Panc1 (cell line): ENCODE measurements at places on chromosomes 2 and 18. TPM values are rescaled to one million over a fixed set of nuclear protein-coding genes. Genes with fewer than 3 reads are reported as not detected.
A peak's percentile ranks its signal among the peaks of the same experiment; 100 is the strongest.

The CGREF1 gene
- total RNA-seq: 10.1 TPM

The SERPINB11 gene
- total RNA-seq: not detected

The ADD2 gene
- total RNA-seq: 0.26 TPM

The GCG gene
- 0.31 TPM for total RNA-seq

The GALNT5 gene
- total RNA-seq: 0.08 TPM

The EVA1A gene
- total RNA-seq: 0.21 TPM

The NYAP2 gene
- total RNA-seq: not detected

The PAIP2B gene
- 1.4 TPM for total RNA-seq

The MYOM1 gene
- 0.92 TPM for total RNA-seq

The B3GNT7 gene
- total RNA-seq: 83.3 TPM

DNA sequence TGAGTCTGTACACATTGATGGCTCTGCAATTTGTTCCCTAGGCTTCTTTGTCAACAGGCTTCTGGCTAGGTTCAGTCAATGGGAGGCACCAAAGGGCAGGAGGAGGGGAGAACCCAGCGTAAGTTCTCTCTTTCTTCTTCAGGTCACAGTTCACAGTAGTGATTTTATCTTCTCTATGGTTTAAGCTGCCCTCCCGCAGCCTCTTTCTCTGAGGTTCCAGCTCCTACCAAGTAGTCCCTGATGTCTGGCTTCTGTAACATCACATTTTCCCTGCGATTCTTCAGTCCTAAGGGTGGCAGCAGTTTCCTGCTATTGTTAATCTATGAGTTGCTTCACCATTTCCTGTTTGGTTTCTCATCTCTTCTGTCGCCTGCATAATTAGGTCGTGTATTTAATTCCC, 107.4 kb downstream of the CPO start:
- H3K4me3 ChIP-seq: no peak overlapping the region
- no peaks in the 10 kb centered on the region for H3K4me1 ChIP-seq
- no peaks in the 10 kb centered on the region for H3K27me3 ChIP-seq

- H3K36me3 ChIP-seq: no peaks in the 10 kb centered on the region
- no peak overlapping the region for H3K27ac ChIP-seq
- no peaks in the 10 kb centered on the region for H3K27me3 ChIP-seq
- H3K4me1 ChIP-seq: no peaks in the 10 kb centered on the region
These were observed 15.1 kb downstream of the PLCD4 start for GRCh38 chr2:218622606-218623365.

- no peaks in the 10 kb centered on the region for H3K36me3 ChIP-seq
- H3K27me3 ChIP-seq: no peaks in the 10 kb centered on the region
- H3K4me3 ChIP-seq: no peak overlapping the region
- H3K4me1 ChIP-seq: no peaks in the 10 kb centered on the region
These were observed 100.0 kb downstream of the TCF4 start for GRCh38 chr18:55487997-55488396.

DNA sequence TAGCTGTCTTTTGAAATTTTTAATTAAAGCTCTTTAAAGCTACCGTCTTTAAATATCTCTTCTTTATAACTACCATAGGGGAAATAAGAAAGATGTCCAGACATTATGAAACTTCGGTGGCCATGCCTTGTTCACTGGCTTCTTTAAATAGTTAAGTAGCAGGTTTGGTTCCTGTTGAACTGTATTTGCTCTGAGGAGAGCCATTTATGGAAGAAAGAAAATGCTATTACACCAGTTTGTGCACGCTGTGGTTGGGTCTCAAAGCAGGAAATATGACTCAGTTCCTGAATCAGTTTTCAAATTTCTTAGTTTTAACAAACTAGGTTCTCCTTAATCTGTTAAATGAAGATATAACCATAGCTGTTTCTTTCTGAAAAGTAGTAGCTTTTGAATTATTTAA, 12.2 kb downstream of the ARPC2 start:
- no peak overlapping the region for H3K27ac ChIP-seq
- H3K27me3 ChIP-seq: no peaks in the 10 kb centered on the region
- no peak for DNase-seq
- H3K36me3 ChIP-seq: peaks cover 35% of the 10 kb centered on the region
- no peaks in the 10 kb centered on the region for H3K4me1 ChIP-seq
- H3K4me3 ChIP-seq: no peak overlapping the region

GRCh38 chr2:196681510-196681909, 42.0 kb downstream of the CCDC150 start:
- no peak for DNase-seq
- no peaks in the 10 kb centered on the region for H3K4me1 ChIP-seq
- H3K36me3 ChIP-seq: no peaks in the 10 kb centered on the region
- no peaks in the 10 kb centered on the region for H3K27me3 ChIP-seq
- H3K4me3 ChIP-seq: no peak overlapping the region

DNA sequence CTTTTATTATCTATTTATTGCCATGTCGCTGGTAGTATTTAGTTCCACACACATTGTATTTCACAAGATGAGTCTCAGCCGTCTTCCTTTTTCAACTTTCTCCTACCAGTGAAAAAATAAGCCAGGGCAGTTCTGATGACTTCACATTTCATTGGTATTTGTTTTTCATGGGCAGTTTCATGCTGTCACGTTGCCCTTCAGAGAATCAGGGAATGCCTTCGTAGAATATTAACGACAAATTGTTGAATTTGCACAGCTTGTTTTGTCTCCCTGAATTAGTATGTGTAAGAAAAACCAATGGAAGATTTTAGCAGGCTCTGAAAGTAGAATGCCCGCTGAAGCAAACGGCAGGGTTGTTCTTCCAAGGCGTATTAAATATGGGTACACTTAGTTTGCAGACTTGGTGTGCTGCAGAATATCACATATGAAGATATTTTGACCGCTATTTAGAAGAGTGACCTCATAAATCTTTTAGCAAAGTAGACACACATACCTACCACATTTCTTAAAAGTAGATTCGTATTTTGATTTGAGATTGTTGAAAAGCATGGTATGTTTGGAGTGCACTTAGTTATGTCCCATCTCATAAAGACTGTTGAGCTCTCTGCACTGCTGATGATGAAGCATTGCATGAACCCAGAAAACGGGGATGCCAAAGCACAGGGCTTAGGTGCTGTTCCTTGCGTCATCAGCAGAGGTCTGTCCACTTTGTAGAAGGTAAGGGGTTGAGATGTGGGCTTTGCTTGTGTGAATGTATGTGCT, 2.9 kb downstream of the NEDD4L start:
- peaks cover 4% of the 10 kb centered on the region for H3K4me1 ChIP-seq
- H3K27ac ChIP-seq: no peak overlapping the region
- no peak overlapping the region for H3K4me3 ChIP-seq
- no peaks in the 10 kb centered on the region; the same call in 1 of the 2 replicates for H3K36me3 ChIP-seq

- no peaks in the 10 kb centered on the region for H3K36me3 ChIP-seq
- no peak for DNase-seq
- no peak overlapping the region for H3K27ac ChIP-seq
- no peak overlapping the region for H3K4me3 ChIP-seq
These were observed 75.1 kb downstream of the SPP2 start for GRCh38 chr2:234125451-234126145.

- DNase-seq: no peak
- H3K27ac ChIP-seq: no peak overlapping the region
- no peaks in the 10 kb centered on the region for H3K27me3 ChIP-seq
- no peak overlapping the region for H3K4me3 ChIP-seq
- no peaks in the 10 kb centered on the region for H3K36me3 ChIP-seq
These were observed 120.5 kb downstream of the PARD3B start for GRCh38 chr2:204665771-204666170.

- no peaks in the 10 kb centered on the region for H3K4me1 ChIP-seq
- no peaks in the 10 kb centered on the region for H3K36me3 ChIP-seq
- H3K27me3 ChIP-seq: no peaks in the 10 kb centered on the region
- H3K27ac ChIP-seq: no peak overlapping the region
- H3K4me3 ChIP-seq: no peak overlapping the region
These were observed 419.3 kb upstream of the ACVR2A start for GRCh38 chr2:147425437-147426029.

- H3K27me3 ChIP-seq: peaks cover 2% of the 10 kb centered on the region; the same call in 1 of the 2 replicates
- H3K36me3 ChIP-seq: no peaks in the 10 kb centered on the region
- DNase-seq: peak; percentile 10
- peak overlapping the region; percentile 4; the same call in 1 of the 2 replicates for H3K4me3 ChIP-seq
These were observed 26.8 kb downstream of the MPHOSPH10 start for GRCh38 chr2:71157124-71157793.

DNA sequence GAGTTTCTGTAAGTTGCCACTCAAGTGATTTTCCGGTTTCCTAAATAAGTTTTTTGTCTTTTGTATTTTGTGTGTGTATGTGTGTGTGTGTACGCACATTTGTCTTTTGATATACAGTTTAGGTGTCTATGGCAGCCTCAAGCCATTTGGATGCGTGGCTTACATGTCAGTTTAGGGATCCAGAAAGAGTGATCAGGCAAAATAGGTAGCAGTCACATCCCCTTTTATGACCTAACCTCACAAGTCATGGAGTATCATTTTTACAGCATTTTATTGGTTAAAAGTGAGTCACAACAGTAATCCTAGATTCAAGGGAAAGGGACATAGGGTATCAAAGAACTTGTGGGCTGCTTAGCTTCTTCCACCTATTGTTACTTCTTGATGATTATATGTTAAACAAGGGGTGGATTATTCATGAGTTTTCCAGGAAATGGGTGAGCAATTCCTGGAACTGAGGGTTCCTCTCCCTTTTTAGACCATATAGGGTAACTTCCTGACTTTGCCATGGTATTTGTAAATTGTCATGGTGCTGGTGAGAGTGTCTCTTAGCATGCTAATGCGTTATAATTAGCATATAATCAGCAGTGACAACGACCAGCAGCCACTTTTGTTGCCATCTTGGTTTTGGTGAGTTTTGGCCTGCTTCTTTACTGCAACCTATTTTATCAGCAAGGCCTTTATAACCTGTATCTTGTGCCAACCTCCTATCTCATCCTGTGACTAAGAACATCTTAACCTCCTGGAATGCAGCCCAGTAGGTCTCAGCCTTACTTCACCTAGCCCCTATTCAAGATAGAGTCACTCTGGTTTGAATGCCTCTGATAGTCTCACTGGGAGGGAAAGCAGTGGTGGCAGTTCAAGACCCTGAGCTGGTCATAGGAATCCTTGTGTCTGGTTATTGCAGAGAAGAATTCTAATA, 8.6 kb upstream of the SOCS6 start:
- no peaks in the 10 kb centered on the region for H3K4me1 ChIP-seq
- DNase-seq: no peak
- no peaks in the 10 kb centered on the region for H3K27me3 ChIP-seq
- H3K36me3 ChIP-seq: no peaks in the 10 kb centered on the region
- H3K27ac ChIP-seq: no peak overlapping the region; the same call in 1 of the 2 replicates

- H3K4me1 ChIP-seq: no peaks in the 10 kb centered on the region
- no peak for DNase-seq
- no peaks in the 10 kb centered on the region for H3K36me3 ChIP-seq
- no peak overlapping the region for H3K4me3 ChIP-seq
- no peaks in the 10 kb centered on the region for H3K27me3 ChIP-seq
These were observed 95.0 kb upstream of the CCDC68 start for GRCh38 chr18:55054021-55054990.

GRCh38 chr2:127506510-127506909, 19.8 kb downstream of the IWS1 start:
- peaks cover 40% of the 10 kb centered on the region for H3K4me1 ChIP-seq
- no peak for DNase-seq

GRCh38 chr18:76461148-76461547, 33.9 kb downstream of the ZNF516 start:
- H3K36me3 ChIP-seq: no peaks in the 10 kb centered on the region
- H3K4me1 ChIP-seq: peaks cover 15% of the 10 kb centered on the region
- H3K4me3 ChIP-seq: no peak overlapping the region

DNA sequence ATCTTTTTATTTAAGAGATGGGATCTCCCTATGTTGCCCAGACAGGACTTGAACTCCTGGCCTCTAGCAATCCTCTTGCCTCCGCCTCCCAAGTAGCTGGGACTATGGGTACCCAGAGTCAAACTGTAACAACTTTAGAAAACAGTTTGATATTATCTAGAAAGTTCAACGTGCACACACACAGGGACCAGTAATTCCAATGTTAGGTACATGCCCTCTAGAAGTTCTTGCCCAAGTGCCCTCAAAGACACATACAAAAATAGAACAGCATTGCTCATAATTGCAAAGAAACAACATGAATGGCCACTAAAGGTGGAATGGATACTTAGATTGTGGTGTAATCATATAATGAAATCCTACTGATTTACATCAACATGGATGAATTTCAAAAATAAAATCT, 12.6 kb upstream of the LPIN2 start:
- peaks cover 27% of the 10 kb centered on the region; the same call in 1 of the 2 replicates for H3K4me1 ChIP-seq
- H3K4me3 ChIP-seq: no peak overlapping the region
- no peak for DNase-seq
- no peak overlapping the region; the same call in 1 of the 2 replicates for H3K27ac ChIP-seq
- no peaks in the 10 kb centered on the region for H3K27me3 ChIP-seq

GRCh38 chr18:59468821-59469220, 109.8 kb upstream of the LMAN1 start:
- no peaks in the 10 kb centered on the region for H3K36me3 ChIP-seq
- H3K27me3 ChIP-seq: no peaks in the 10 kb centered on the region
- H3K4me1 ChIP-seq: no peaks in the 10 kb centered on the region
- H3K27ac ChIP-seq: no peak overlapping the region
- no peak overlapping the region for H3K4me3 ChIP-seq
- DNase-seq: no peak

DNA sequence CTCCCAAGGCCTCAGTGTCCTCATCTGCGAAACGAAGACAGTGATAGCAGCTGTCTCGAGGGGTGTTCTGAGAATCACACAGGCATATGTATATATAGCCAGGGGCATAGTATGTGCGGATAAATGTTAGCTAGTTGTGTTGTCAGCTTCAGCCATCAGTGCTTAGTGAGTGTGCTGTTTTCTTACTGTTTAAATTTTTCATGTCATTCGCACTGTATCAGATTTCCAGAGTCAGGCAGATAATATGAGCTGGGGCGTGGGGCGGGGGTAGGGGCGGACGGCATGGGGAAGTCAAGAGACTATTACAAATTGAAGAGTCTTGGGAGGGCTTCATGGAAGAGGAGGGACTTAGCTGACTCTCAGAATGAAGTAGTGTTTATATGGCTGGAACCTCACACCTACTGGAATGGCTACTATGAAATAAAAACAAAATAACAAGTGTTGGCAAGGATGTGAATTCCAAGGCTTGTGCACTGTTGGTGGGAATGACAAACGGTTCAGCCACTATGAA, 7.0 kb downstream of the TRAPPC12 start:
- no peak overlapping the region for H3K27ac ChIP-seq
- no peaks in the 10 kb centered on the region for H3K4me1 ChIP-seq
- H3K36me3 ChIP-seq: peaks cover 2% of the 10 kb centered on the region; the same call in 1 of the 2 replicates
- DNase-seq: no peak

DNA sequence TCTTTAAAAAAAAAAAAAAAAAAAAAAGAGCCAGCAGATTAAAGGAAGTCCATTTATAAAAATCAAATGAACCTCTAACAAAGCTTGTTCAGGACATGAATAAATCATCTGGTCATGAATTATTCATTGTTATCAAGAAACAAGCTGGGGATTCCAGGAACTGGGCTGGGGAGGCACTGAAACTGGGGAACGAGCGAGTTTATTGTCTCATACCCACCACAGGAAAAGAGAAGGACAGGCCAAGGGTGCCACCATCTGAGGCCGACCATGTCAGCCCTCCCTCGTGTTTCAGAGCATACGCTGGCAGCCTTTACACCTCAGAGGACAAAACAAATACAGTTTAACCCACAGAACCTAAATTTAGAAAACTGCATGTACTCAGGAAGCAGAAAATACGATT, 164.2 kb downstream of the VWC2L start:
- H3K4me1 ChIP-seq: no peaks in the 10 kb centered on the region
- no peak for DNase-seq
- no peak overlapping the region for H3K4me3 ChIP-seq
- H3K27me3 ChIP-seq: no peaks in the 10 kb centered on the region
- H3K27ac ChIP-seq: no peak overlapping the region
- no peaks in the 10 kb centered on the region for H3K36me3 ChIP-seq

- H3K27ac ChIP-seq: no peak overlapping the region
- H3K4me1 ChIP-seq: no peaks in the 10 kb centered on the region
- no peaks in the 10 kb centered on the region for H3K27me3 ChIP-seq
- DNase-seq: no peak
- no peaks in the 10 kb centered on the region for H3K36me3 ChIP-seq
- H3K4me3 ChIP-seq: no peak overlapping the region
These were observed 57.0 kb upstream of the SCN1A start for GRCh38 chr2:166184789-166185188.
